Mucosa of descending colon (tissue), 3 donors: ENCODE measurements at places on chromosomes 1 and 21.

DNA sequence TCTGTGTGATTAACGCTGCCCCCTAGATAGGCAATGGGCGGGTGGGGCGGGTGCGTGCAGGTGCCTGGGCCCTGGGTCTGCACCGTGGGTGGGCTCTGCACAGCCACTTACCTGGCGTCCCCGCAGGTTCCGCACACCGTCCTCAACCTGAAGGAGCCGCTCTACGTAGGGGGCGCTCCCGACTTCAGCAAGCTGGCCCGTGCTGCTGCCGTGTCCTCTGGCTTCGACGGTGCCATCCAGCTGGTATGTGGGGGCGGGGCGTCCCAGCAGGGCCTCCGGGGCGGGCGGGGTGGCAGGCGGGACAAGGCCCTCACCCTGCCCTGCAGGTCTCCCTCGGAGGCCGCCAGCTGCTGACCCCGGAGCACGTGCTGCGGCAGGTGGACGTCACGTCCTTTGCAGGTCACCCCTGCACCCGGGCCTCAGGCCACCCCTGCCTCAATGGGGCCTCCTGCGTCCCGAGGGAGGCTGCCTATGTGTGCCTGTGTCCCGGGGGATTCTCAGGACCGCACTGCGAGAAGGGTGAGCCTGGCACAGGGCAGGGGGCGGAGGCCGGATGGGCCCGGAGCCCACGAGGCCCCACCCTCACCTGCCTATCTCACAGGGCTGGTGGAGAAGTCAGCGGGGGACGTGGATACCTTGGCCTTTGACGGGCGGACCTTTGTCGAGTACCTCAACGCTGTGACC lies 22.8 kb downstream of the RNF223 start:
- no peak for DNase-seq

DNA sequence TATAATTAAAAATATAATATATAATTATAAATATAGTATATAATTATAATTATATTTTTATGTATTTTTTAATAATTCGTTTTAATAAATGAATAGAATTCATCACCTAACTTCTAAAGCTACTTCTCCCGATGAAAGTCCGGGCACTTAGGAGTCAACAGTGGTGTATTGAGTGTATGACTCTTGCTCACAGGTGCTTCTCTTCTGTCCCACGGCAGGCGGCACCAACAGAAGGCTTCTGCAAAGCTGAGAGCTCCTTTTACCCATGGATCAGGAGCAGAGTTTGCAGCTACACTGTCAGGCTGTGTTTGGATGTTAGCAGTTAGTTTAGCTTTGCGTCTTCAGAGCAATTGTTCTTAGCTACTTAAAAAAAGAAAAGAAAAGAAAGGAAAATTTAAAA lies 122.4 kb downstream of the LIPI start:
- no peak for DNase-seq

DNA sequence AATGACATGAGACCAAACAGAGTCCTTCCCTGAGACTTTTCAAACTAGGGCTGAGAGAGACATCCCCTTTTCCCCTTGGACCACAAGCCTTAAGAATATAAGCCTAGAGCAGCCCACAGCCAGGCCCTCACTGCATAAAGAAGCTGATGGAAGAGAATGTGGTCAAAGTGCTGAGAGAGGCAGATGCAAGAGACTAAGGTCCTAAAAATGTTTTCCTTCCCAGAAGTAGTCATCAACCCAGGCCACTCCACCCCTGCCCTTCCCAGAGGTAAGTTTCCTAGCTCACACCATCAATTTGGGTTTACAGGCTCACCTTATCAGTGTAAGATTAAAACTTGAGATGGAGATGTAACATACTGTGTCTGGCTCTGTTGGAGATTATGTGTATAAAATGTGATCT lies 58.2 kb downstream of the BCAR3 start:
- no peak for DNase-seq

GRCh38 chr1:39102537-39103327 lies 76.6 kb downstream of the NDUFS5 start:
- peak; percentile 48 for DNase-seq

- DNase-seq = peak; percentile 82
Measured at GRCh38 chr1:22702296-22703085, 8.1 kb upstream of the EPHB2 start.

GRCh38 chr21:17197996-17198395 lies 314.8 kb upstream of the CXADR start:
- no peak for DNase-seq

- DNase-seq = no peak
Measured at GRCh38 chr1:205270764-205271163, 43.0 kb downstream of the TMCC2 start.

- no peak for DNase-seq
Measured at GRCh38 chr1:40495315-40495903, 13.2 kb upstream of the EXO5 start.

- no peak for DNase-seq
Measured at GRCh38 chr1:44810101-44810761, 1.9 kb downstream of the BTBD19 start.
